ENCODE measurements at places on chromosomes 5 and 9.

DNA sequence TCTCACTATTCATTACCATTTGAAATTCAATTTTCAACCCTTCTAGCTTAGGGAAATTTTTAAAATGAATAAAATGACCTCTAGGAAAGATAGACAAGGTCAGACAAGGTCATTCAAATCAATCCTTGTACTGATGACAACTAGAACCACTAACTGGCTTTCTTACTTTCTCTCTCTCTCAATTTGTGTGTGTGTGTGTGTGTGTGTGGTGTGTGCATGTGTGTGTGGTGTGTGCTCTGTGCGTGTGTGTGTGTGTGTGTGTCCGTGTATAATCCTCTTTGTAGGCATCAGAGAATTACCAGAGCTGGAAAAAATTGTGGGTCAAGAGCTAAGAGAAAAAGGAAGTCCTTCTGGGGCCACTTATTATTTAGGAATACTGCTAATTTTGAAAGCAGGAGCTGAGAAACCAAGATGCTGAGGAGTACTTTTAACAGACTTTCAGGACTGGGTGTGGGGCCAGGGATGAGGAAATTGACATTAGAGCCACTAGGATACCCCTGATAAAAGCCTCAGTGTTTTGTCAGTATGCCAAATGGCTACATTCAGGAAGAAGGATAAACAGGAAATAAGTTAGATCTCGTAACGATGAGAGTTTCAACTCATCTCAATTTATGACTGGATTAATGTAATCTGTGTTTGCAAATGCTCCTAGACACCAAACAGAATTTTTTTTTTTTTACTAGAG, 723.3 kb downstream of the CETN3 start:
- no peak for DNase-seq

GRCh38 chr9:136577941-136578625, 32.2 kb upstream of the NOTCH1 start:
- DNase-seq: no peak

DNA sequence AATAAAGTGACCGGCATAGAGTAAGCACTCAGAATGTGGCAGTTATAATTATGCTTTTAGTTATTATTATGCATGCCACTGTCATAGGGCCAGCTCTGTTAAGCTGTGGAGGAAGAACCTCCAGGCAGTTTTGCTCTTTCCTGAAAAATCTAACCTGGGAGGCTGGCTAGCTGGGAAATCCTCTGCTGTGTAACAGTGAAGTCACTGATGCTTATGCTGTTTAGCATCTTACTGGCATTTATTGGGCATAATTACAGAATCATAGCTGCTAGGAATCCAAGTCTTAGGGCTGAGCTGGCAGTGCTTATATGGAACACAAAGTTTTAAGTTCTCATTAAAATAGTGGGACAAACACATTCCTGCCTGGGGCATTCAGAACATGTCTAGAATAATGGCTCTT, 5.5 kb upstream of the GSN start:
- no peak for DNase-seq

DNA sequence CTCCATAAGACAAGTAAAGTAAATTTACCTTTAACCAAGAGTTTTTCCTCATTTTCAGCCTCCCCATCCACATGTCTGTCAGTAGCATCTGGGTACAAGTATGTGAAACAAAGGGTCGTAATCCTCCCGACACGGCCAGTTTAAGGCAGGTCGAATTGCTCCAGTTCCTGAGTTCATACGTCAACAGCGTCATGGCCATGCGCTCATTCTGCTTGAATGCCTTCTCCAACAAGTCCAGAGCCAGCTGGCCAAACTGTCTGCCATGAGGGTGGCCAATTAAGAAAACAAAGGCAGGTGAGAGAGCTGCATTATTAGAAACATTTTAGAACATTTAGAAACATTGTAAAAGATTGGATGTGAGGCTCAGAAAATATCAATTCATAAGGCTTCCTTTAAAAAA, 87.5 kb downstream of the TRPM6 start:
- DNase-seq: no peak

- no peak for DNase-seq
Measured at GRCh38 chr5:20286512-20286911, 298.5 kb upstream of the CDH18 start.

GRCh38 chr9:37656936-37657335, 6.2 kb downstream of the FRMPD1 start:
- no peak for DNase-seq

DNA sequence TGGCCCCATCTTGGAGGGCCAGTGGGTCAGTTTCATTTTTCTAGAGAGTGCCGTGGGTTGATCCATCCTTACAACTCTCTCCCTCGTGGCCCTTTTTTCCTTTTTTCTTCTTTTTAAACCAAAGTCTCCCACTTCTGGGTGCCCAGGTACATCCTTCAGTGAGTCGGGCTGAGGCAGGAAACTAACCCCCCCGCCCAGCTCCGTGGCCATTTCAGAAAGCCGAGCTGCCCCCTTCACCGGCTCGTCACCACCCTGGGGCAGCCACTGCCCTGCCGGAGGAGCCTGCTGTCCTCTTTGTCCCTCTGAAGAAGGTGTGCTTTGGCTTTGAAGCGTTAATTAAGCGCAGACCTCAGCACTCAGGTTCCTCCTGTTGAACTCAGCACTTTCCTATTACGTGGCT, 5.2 kb downstream of the CFAP77 start:
- DNase-seq: no peak

All from stimulated activated CD8-positive, alpha-beta memory T cell treated with anti-CD3 and anti-CD28 coated beads, Interleukin-12 subunit alpha, Interleukin-12 subunit beta, amount 100 ng/mL, for 4 hours (primary cell).